ENCODE measurements at places on chromosomes 12 and 14. TPM values are rescaled to one million over a fixed set of nuclear protein-coding genes. Genes with fewer than 3 reads are reported as not detected.

DNA sequence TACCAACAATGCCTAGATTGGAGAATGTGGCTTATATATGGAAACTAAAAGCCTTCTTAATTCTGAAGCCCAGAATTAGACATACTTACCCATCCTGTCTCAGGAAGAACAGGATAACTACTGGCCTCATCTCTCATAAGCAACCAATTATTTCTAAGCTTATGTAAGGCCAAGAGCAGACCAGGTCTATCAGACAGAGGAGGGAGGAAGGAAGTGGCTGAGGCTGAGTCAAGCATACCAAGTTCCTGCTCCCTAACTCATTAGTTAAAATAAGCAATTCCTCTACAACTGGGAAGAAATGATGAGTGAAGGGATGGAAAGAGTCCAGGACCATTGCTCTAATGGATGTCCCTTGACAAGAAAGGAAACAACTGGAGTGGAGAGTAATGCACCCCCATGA is 27.0 kb upstream of the INSM2 start:
- DNase-seq, result no peak

DNA sequence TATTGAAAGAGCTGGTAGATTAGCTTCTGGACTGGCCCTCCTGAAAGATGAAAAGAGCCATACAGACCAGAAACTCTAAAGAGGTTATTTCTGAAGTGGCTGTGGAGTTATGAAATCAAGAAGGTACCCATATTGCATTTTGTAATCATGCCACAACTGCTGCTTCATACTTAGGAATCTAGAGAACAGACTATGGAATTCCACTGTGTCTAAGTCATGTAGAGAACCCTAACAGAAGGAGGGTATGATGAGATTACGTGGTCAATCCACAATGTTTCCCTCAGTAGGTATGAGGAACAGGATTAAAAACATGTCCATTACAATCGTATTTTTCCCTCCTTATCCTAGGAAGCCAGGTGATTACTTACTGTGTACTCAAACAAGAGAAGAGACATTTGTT is 708.8 kb downstream of the RERGL start:
- DNase-seq, result no peak

SPRYD4 gene
- total RNA-seq, result 5.8 TPM

LRRC43 gene
- total RNA-seq, result 2.2 TPM

PTPRR gene
- total RNA-seq, result 9.5 TPM

DNA sequence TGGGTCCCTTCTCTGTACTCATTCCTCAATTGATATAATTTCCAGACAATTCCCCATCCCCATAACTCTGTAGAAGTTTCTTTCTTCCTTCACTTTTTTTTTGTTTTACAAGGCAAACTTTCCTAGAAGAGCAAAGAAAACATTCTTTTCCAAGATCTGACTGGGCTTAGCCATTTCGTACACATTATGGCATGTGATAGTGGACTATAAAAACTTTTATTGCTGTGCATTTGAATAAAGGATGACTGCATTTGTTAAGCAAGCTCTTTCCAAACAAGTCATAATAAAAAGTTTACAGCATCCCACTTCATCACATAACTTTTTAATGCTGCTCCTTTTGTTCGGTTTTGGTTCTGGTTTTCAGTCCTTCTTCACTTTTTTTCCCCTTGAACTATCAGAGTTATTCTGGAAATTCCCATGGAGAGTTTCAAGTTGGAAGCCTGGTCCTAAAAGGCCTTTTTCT is 231.0 kb upstream of the HMGA2 start:
- no peak for DNase-seq

KCNJ8 gene
- total RNA-seq, result not detected

- DNase-seq, result no peak
Measured at GRCh38 chr12:70719672-70720420, 82.6 kb upstream of the PTPRB start.

- DNase-seq, result no peak
Measured at GRCh38 chr12:114226241-114226928, 179.6 kb downstream of the TBX5 start.

- peak; percentile 22 for DNase-seq
Measured at GRCh38 chr12:49539406-49540228, 787 bp downstream of the KCNH3 start.

- no peak for DNase-seq
Measured at GRCh38 chr12:40874868-40875267, 182.6 kb downstream of the CNTN1 start.

LRTM2 gene
- total RNA-seq, result not detected

GUCY2C gene
- total RNA-seq, result 31.0 TPM

- DNase-seq, result peak; percentile 68
Measured at GRCh38 chr14:102516531-102517391, 7.2 kb upstream of the ANKRD9 start.

RNASE3 gene
- total RNA-seq, result 1.3 TPM
